SHP77 (cell line): ENCODE measurements at places on chromosomes 1 and 21.

- no peak for DNase-seq
Measured at GRCh38 chr1:151825751-151826660, 5.6 kb downstream of the RORC start.

GRCh38 chr1:29176576-29176975 is 5.1 kb downstream of the SRSF4 start:
- no peak for DNase-seq

DNA sequence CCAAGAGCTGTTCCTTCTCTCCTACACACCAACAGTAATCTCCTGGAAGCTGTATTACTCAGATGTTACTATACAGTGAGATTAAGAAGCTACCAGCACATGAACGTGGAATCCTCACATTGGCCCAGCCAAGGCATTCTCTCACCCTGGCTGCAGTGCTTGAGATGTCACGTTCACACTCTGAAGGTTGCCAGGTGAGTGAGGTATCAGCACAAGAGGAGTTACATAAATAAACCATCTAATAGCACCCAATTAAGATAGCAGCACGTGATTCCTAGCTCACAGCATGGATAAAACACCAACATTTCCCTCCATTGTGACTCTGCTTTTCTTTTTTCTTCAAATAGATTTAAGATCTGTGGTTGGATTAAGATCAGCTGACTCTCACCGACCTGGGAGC is 182.8 kb downstream of the PLPP3 start:
- no peak for DNase-seq

- DNase-seq: no peak
Measured at GRCh38 chr1:212528501-212528900, 80.1 kb upstream of the ATF3 start.

DNA sequence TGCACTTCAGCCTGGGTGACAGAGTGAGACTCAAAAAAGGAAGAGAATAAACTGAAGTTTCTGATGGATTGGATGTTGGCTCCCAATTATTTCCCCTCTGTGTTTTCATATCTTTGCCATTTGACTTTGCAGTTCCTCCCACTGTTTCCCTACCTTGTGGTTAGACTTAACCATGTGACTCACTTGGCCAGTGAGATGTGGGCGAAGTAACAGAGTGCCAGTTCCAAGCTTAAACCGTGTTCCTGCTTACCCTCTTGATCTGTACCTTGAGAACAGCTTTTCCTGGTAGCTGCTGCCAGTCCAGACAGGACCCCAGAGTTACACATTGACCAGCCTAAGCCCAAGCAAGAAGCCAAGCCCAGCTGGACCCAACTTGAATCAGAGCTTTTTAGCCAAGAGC is 323.4 kb downstream of the LTN1 start:
- DNase-seq: no peak
